ENCODE measurements at places on chromosomes 13 and 19. TPM values are rescaled to one million over a fixed set of nuclear protein-coding genes. Genes with fewer than 3 reads are reported as not detected.

DNA sequence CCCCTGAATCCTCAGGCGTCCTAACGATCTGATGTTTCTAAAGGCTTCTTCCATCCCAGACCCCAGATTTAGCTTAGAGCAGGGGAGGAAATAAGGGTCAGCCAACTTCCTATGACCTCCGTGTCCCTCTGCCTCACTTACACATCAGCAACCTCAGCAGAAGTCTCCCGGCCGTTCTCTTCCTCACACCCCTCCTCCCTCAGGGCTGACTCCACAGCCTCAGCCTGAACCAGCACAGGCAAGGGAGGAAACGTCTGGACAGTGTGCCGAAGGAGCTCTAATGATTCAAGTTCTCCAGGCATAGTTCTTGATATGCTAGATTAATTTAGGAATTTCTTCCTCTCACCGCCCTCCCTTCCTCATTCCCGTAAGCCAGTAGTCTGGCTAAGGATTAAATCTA, 121.4 kb downstream of the NUFIP1 start:
- no peak for DNase-seq

DNA sequence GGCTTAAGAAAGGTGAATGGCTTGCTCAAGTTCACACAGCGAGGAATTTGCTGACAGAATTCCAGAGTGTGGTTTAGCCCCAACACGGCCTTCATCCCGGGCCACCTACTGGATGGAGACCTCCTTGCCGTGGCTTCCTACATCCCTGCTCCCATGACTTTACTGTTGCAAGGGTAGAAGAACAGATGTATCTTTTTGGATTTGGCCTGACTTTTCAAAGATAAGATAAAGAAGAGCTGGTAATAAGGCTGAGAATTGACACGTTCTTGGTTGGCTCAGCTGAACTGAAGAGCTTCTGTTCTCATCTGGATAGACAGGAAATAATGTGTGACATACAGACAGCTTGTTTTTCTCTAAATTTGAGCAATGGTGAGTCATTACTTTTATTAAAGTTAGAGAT, 113.1 kb downstream of the KLF5 start:
- no peak for DNase-seq

Gene ECSIT
- total RNA-seq = 27.8 TPM

Gene AMER2
- not detected for total RNA-seq

Gene RNF113B
- not detected for total RNA-seq

All from aorta (tissue), 5 donors.